ENCODE measurements at places on chromosomes 16 and 17.

- peak; percentile 58 for DNase-seq
Measured at GRCh38 chr16:89711601-89712273, 9.0 kb downstream of the VPS9D1 start.

- DNase-seq, result no peak
Measured at GRCh38 chr17:20067711-20068110, 58.6 kb downstream of the SPECC1 start.

- DNase-seq, result no peak
Measured at GRCh38 chr17:1126801-1127550, 52.8 kb downstream of the ABR start.

GRCh38 chr16:9219813-9220212 is 128.4 kb downstream of the HAPSTR1 start:
- no peak for DNase-seq

DNA sequence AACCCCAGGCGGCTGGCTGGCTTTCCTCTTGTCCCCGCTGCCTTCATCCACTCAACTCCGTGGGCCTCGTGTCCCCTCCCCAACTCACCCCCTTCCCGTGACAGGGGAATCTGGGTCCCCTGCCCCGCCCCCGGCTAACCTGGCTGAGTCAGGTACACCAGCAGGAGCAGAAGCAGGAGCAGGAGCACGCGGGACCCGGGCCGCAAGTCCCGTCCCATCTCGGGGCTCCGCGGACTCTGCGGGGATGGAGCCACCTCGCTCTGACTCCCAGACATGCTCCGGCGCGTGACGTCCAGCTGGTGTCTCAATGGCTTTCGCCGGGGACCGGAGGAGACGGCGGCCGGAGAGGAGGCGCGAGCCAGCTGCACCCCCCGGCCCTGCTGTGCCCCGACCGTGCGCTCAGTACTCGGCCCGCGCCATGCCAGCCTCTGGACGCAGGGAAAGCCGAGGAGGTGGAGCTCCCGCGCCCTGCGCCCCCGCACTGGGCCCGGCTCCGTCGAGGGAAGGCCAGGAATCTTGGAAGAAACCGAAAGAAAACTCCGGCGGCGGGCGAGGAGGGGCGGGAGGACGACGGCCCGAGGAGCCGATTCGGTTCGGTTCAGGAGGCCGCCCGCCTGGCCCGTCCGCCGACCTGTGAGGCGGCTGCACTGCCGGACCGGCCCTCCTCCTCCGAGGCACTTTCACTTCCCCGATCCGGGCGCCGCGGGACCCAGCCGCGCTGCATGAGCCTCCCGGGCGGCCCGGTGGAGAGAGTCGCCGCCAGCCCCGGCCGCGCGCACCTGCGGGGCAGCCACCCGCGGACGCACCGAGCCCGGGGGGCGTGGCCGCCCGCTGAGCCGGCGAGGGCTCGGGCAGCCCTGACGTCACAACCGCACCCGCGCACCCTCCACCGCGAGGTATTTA is at the start of the genes CXCL16 and ZMYND15:
Gene CXCL16, minus strand, starts transcription at position 807 of the 903 bp plus-strand sequence. Its CDS starts 589 bp downstream, at position 218.
Gene ZMYND15, plus strand, starts transcription at position 712 of the 903 bp plus-strand sequence. CDS start 716 bp downstream, outside the sequence.
- peak; percentile 63 for DNase-seq

DNA sequence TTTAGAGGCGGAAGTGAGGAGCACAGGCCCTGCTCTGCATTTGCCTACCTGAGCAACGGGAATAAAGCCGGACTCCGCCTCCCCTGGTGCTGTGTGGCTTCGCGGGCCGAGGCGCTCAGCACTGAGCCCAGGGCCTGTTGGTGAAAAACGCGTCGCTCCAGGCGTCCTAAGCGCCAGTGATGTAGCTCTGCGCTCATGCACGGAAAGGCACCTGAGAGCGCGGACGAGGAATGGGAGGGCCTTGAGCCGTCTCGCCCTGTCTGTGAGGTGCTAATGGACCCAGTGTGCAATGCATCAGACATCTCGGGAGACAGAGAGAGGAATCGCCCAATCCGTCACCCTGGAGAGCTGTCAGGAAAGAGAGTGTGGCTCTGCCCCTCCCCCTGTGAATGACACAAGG is 17.2 kb upstream of the ATP2A3 start:
- DNase-seq, result no peak
